ENCODE measurements at places on chromosomes 7 and 10.

DNA sequence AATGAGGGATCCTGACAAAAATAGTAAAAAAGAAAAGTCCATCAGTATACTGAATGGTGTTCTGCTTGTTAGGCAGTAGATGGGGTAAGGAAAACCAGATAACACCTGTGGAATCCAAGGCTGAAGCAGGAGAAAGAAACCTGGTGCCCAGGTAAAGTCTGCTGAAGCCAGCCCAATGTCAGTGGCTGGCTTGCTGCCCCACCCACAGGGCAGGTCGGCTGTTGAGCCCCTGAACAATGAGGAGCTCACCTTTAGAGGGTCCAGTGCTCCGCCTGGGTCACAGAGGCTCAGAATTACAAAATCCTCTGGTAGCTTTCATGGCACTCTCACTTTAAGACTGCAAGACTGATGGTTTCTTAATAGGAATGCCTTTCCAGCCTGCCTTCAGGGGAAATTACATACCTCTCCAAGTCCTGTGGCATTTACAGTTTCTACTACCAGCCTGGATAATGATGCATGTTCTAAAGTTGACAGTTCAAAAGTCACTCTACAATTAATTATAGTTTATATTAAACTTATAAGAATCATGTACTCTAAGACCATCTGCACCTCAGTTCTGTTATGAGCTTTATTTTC is 23.8 kb downstream of the DHX32 start:
- DNase-seq = no peak

DNA sequence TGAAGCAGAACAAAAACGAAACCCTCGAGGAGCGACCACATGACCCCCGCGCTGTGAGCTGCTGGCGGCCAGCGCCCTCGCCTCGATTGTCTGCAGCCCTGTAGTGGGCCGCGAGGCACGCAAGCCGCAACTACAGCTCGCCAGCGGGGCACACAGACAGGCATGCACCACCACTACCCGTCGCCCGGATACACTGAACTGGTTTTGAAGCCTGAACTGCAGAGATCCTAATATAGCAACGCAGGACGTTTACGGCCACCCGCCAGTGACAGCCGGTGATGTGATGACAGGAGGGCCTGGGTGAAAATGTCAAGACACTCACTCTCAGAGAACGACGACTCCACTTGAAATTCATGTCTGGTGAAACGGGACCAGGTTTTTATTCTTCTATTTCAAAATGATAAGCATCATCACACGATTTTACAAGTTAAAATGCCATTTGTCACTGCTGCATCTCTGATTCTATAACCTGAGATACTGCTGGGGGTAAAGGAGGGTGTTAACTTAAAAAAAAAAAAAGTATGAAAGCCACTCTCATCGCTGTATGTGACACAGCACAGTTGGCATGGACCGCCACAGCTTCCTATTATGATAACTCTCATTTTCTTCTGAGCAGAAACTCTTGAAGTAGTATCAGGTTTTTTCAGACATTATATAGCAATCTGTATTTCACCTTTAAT is 120.3 kb upstream of the DIP2C start:
- no peak for DNase-seq

DNA sequence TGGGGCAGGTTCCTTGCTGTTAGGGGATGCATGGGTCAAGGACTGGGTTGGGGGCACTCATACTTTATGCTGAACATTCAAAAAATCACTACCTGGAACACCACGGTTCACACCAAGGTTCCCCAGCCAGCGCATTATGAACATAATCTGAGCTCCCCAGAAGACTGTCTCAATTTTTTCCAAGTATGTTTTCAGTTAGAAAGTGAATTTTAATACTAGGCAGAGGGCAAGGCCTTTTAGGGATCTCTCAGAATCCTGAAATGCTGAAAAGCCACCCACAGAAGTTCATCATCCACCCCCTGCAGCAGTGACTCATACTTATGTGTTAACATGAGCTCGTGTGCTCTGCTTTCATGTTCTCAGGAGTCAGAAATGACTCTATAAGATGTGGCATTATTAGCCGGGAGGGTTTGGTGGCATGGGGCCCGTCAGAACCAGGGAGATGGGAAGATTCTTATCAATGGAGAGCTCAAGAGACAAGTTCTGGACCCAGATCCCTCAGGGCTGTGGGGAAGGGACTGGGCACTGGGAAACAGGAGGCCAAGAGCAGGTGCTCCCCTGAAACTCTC is 185.2 kb upstream of the ITGB1 start:
- DNase-seq = no peak

GRCh38 chr7:7772397-7772821 is 54.0 kb upstream of the RPA3 start:
- peak; percentile 95 for DNase-seq
